ENCODE measurements at places on chromosomes 2 and 18.

GRCh38 chr2:120862201-120863060 is 126.8 kb downstream of the GLI2 start:
- DNase-seq, result no peak

DNA sequence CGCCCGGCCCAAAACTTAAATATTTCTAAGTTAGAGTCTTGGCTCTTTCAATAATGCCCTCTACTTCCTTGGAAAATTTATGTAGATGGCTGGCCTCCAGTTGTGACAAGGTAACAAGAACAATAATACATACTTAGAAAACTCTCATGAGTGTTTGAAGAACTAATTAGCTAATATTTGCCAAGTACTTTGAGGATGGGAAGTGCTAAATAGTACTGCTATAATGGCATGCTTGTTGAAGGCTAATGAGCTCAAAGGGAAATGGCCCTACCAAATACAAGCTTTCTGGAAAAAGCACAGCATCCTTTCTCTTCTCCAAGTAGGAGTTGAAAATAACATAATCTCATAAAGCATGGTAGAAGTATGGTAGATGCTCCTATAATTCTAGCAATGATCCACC is 1022.2 kb upstream of the PIK3C3 start:
- no peak for DNase-seq

GRCh38 chr2:73839653-73840411 is 11.1 kb downstream of the STAMBP start:
- DNase-seq, result no peak

DNA sequence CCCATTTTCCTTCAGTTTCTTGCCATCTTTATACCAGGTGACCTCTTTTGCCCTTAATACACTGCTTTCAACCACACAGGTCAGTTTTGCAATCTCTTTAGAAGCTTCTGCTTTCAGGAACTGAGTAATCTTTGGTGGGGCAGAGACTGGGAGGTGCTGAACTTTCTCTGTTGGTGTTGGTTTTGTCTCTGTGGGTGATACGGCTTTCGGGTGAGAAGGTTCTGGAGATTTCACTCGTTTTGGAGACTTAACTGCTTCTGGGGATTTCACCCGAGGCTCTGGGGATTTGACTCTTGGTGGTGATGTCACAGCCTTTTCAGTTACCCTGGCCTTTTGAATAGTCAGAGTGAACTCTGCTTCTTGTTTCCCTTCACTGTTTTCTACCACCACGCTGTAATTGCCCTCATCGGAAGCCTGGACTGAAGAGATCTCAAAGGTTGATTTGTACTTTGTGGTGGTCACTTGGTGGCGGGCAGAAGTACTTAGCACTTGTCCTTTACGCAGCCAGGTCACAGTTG is 50.4 kb downstream of the PLEKHA3 start:
- DNase-seq, result no peak

DNA sequence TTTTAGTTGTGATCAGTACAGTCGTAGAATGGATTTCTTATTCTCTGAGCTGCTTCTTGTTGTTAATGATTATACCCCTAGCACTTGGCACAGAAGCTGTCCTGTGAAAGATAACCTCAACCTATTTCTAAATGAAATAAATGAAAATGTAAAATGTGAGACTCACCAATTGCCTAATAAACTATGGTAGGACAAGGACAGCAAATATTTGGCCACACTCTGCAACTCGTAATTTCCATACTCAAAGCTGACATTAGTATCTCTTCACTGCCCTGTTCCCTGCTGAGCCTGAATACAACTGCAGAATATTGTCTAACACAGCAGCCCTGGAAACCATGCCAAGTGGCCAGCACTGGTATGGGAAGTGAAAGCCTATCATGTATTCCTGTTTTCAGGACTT is 34.5 kb downstream of the TMEM182 start:
- no peak for DNase-seq

- no peak for DNase-seq
These were observed 139.7 kb downstream of the HRH4 start for GRCh38 chr18:24600076-24600654.

GRCh38 chr2:149715005-149715592 is 127.5 kb upstream of the MMADHC start:
- DNase-seq, result no peak

DNA sequence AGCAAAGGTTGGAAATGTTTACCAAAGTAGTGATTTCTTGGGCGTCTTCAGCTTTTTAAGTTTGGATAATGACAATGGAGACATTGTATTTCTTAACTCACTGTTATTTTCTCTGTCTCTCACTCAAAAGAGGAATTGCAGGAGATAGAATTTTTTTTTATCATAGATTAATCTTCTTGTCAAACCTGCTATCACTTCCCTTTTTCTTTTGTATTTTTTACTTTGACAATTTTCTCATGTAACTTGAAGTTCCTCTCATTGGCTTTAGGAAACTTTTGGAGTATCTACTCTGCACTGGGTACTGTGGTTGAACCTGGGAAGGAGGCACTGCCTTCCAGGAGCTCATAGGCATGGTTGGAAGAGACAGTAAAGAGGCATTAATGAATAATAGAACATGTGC is 489.1 kb downstream of the CNTNAP5 start:
- DNase-seq, result no peak

DNA sequence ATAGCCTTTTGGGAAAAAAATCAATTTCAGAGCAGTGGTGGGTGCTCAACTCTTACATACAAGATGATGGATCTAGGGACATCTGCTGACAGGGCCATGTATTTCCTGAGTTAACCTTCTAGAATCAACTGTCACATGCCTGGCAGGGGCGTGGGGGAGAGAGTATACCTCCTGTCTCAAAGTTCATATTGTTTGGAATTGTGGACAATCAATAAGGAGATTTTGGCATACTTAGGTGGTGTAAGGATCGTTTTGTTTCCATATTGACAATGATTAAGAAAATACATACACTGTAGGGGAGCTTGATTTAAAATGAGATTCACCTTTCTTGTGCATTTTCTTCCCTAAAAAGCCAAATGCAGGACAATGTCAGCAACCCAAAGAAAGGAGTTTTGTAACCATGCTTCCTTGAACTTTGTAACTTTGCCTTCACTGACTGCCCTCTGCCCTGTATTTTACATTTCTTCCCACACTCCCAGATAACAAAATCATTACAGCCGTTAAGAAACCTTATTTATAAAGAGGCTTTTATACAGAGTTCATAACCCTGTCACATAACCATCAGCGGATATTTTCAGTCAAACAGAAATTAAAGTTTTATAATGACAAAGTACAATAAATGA is 88.4 kb downstream of the MEP1B start:
- DNase-seq, result no peak

- no peak for DNase-seq
These were observed at the start of gene DRC1 for GRCh38 chr2:26401739-26402541. Gene DRC1 (plus strand): TSS chr2:26401920. CDS start chr2:26401990, 70 bp downstream.

DNA sequence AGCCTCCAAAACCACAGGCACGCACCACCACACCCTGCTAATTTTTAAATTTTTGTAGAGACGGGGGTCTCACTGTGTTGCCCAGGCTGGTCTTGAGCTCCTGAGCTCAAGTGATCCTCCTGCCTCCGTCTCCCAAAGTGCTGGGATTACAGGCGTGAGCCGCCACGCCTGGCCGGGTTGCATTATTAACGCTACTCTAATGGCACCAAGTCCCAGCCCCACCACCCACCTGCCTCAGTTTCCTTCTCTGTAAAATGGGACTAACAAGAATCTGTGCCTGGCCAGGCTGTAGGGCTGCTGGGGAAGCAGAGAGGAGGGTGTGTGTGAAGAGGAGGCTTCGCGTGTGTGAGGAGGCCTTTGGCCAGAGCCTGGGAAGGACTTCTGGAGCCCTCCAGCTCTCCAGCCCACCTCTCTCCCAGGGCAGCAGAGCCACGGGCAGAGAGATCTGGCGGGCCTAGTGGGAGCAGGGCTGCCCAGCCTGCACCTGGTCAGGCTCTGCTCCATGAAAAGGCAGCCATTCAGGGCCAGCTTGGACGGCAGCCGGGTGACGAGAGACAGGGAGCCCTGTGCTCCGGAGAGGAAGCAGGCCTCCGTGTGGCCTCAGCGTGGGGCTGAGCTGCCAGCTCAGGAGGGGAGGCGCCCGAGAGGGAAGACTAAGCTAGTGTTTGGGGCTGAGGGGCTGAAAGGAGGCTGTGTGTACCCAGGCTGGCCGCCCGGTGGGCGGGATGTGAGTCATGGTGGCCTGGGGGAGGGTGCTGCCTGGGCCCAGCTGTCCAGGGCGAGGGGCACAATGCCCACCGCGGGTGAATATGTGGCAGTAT is 7.4 kb upstream of the B3GNT7 start:
- no peak for DNase-seq

- no peak for DNase-seq
These were observed 5.5 kb downstream of the ZNF396 start for GRCh38 chr18:35371412-35372195.

DNA sequence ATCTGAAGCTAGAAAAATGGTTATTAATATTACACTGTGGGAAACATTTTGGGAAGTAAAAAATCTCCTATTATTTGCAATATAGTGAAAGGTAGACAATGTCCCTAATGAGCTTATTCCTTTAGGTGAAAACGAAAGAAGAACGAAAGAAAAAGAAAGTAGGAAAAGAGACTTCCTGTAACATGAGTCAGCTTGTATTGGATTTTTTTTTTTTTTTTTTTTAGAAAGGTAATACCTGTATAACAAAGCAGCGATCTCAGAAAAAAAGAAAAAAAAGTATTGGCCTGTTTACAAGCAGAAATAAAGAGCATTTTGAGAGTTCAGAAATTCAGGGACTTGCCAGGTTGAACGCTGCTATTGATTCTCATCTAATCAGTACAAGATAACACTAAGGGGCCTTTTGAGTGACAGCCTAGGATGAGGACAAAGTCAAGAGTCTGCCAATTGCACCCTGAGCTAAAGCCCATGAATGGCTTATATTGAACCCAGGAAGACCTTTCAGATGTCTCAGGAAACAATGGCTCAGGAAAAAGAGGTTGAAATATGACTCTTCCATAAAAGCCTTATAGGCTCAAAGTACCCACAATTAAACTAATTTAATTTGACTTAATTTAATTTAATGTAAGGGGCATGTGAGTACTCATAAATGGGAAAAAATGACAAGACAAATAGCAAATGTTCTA is 615.6 kb upstream of the CDH2 start:
- DNase-seq, result no peak

DNA sequence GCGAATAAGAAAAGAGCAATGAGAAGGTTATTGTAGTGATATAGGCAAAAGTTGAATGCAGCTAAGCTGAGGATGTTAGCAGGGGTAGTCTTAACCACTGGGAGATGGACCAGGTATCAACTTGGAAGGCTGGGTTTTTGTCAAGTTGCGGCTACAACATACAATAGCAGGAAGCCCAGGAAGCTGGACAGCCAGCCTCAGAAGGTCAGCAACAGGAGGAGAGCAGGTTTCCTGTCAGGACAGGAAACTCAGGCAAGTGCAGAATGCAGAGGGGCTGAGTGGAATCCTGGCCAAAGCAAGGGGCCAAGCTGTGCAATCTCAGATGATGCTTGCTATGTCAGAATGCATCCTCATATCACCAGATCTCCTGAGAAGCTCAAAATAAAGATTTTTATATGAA is 530.0 kb upstream of the ID2 start:
- no peak for DNase-seq

DNA sequence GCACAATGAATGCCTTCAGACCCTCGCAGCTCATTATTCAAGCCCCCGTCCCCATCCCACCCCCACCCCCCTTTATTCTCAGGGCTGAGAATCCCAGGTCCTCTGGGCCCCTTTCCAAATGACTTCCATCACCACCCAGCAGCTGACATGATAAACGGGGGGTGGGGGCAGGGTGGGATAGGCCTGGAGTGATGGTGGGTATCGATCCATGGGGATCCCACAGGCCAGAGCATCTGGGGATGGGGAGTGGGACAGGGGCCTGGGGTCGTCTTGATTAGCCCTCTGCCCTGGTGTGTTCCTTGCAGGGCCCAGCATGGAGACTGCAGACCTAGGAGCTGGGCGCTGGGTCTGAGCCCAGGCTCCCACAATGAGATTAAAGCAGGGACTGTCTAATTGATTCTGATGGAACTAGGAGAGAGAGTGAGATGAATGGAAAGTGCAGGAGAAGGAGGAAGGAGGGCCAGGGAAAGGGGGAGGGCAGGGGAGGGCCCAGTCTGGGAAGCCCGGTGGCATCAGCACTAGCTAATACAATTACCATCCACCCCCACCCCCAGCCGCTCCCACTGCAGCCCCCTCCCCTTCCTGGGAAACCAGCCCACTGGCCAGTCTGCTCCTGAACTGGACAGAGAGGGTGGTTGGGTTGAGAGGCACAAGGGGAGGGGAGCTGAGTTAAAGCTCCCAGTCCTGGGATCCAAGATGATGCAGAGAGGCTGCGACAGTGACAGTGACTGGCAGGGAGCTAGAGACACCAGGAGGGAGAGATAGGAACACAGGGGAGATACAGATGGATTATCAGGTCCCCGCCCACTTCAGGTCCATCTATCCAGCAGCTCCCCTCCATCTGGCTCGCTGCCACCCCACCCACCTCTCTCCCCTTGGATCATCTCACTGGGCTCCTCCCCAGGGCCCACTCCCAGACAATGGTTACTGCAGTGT is 13.1 kb upstream of the TNS1 start:
- no peak for DNase-seq

DNA sequence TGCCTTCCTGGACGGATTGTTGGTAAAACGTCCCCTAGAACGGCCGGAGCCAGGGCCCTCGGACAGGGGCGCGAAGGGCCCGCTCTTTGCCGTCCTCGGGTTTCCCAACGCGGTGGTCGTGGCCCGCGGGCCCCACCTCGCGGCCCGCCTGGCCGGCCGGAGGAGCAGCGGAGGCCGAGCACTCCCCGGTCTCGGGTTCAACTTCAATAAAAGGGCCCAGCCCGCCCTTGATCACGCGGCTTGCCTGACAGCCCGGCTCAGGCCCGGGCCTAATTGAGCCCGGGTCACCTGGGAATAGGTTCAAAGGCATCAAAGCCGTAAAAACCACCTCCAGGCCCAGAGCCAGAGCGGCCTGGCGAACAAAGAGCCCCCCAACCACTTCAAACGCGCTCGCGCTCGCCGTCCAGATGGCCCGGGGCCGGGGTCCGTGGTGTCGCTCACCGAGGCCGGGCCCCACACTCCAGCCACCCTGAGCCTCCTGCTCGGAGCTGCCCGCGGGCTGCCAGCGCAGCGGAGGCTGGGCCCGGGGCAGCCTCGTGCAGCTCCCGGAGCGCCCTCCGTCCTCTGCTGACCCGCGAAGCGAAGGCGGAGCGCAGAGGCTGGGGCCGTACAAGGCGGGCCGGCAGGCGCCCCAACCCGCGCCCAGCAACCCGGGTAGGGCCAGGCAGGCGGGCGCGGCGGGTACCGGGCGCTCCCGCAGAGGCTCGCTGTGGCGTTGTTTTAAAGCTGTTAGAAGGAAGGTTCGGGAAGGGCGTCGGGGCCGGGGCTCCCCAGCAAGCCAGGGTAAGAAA is 1.1 kb upstream of the TWIST2 start:
- no peak for DNase-seq

Data from stimulated activated CD4-positive, alpha-beta T cell treated with anti-CD3 and anti-CD28 coated beads, Interleukin-1b, Interleukin-23, amount 100 ng/mL, for 1 hour (primary cell).